CD4-positive, alpha-beta T cell treated with Interleukin-17A for 4 hours (primary cell): ENCODE measurements at places on chromosomes 3 and 15.
A peak's percentile ranks its signal among the peaks of the same experiment; 100 is the strongest.

DNA sequence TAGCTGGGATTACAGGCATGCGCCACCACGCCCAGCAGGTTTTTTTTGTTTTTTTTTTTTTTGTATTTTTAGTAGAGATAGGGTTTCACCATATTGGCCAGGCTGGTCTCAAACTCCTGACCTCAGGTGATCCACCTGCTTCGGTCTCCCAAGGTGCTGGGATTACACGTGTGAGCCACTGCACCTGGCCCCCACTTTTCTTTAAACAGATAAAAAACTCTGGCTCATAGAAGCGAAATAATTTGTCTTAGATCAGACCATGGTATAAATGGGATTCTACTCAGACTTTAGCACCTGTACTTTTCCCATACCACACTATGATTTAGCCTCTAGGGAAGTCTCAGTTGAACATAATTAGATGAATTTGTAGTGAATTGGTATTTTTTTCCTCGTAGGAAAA lies 182.4 kb downstream of the AKAP13 start:
- DNase-seq, result no peak

GRCh38 chr3:27591312-27592210 lies 107.4 kb upstream of the SLC4A7 start:
- DNase-seq, result peak; percentile 13

GRCh38 chr15:82228750-82229149 lies 33.8 kb downstream of the EFL1 start:
- DNase-seq, result no peak

- DNase-seq, result no peak
Observed at GRCh38 chr15:69861331-69862171, 236.2 kb downstream of the TLE3 start.
